WTC11 (cell line): ENCODE measurements at places on chromosomes 4 and X. TPM values are rescaled to one million over a fixed set of nuclear protein-coding genes. Genes with fewer than 3 reads are reported as not detected.

MGARP gene
- total RNA-seq = 4.6 to 7.5 TPM (median 6.2 TPM) in 3 replicates

TRMT2B gene
- total RNA-seq = 14.3 to 17.3 TPM (median 15.4 TPM) in 3 replicates

ADGRL3 gene
- total RNA-seq = 8.7 to 9.8 TPM (median 9.7 TPM) in 3 replicates

SEL1L3 gene
- total RNA-seq = 31.5 to 36.3 TPM (median 35.1 TPM) in 3 replicates

SMR3B gene
- not detected in 3 replicates for total RNA-seq

XAGE2 gene
- not detected in 3 replicates for total RNA-seq

ART3 gene
- 0.27 to 0.59 TPM in 2 of 3 replicates, not detected in the other for total RNA-seq

ATP7A gene
- total RNA-seq = 2.7 to 3.4 TPM (median 2.8 TPM) in 3 replicates

DUSP9 gene
- 2.5 to 2.8 TPM (median 2.5 TPM) in 3 replicates for total RNA-seq

- H3K27me3 ChIP-seq = no peaks in the 10 kb centered on the region
- peaks cover 23% of the 10 kb centered on the region for H3K36me3 ChIP-seq
- DNase-seq = no peak
- H3K4me1 ChIP-seq = no peaks in the 10 kb centered on the region
- no peak overlapping the region for H3K4me3 ChIP-seq
Observed at GRCh38 chr4:94256828-94257227, 49.2 kb downstream of the SMARCAD1 start.

- H3K36me3 ChIP-seq = peaks cover 19% of the 10 kb centered on the region
- H3K4me1 ChIP-seq = peaks cover under 1% of the 10 kb centered on the region
- no peaks in the 10 kb centered on the region for H3K27me3 ChIP-seq
Observed at GRCh38 chr4:109708990-109709389, 5.7 kb upstream of the CASP6 start.

GRCh38 chrX:40875476-40875875, 140.1 kb upstream of the MED14 start:
- peaks cover 37% of the 10 kb centered on the region for H3K4me1 ChIP-seq
- H3K36me3 ChIP-seq = no peaks in the 10 kb centered on the region; the same call in 1 of the 2 replicates
- peaks cover 4% of the 10 kb centered on the region; the same call in 1 of the 2 replicates for H3K27me3 ChIP-seq
- no peak for DNase-seq

DNA sequence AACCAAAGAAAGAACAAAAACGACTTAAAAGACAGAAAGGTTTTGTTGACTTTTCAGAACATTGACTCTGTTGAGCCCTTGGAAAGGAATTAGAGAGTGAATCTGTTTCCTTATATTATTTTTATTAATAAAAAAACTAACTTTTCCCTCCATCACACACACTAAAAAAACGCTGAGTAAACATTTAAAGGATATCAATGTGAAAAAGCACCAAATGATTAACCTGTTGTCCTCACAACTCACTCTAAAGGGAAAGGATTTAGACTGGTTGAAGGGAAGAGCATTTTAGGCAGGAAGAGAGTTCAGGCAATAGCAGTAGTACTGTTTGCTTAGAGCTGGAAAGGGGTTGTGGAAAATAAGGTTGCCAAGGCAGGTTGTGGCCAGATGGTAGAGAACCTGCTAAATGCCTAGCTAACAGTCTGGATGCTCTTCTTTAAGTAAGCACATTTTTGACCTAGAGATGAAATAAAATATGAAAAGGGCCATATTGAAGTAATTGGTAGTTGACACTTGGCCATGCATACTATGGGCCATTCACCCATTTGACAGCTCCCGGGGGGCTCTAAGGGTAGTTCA, 98.0 kb upstream of the NDP start:
- H3K36me3 ChIP-seq = no peaks in the 10 kb centered on the region
- H3K27me3 ChIP-seq = no peaks in the 10 kb centered on the region
- DNase-seq = no peak
- no peak overlapping the region for H3K4me3 ChIP-seq
- 0 out of 2 replicates have a peak, but pooled peaks cover 2% of the 10 kb centered on the region for H3K4me1 ChIP-seq

DNA sequence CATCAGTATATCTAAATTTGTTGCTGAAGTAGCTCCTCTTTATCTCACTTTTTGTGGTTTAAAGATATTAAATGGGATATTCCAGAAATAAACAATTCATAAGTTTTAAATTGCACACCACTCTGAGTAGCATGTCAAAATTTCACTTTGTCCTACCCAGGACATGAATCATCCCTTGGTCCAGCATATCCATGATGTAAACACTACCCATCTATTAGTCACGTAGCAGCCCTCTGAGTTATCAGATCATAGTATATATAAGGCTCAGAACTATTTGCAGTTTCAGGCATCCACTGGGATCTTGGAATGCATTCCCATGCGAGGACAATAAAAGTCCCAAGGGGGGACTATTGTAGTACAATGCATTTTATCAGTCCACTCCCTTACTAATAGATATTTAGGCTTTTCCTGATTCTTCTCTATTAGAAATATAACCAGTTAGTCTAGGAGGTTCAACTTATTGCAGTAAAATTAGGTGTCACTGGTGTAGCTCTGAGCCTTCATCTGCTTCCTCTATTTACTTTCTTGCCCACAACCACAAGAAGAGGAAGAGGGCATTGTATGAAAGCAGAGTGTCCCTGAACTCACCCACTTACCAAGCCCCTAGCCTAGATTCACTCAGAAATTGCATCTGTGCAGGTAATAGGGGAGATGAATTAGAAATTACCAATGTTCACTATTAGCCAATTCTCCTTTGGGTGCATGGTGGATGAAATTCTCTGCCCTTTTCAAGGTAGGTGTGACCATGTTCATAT, 409.8 kb upstream of the GALNT7 start:
- H3K27ac ChIP-seq = no peak overlapping the region
- DNase-seq = no peak
- H3K4me3 ChIP-seq = no peak overlapping the region

DNA sequence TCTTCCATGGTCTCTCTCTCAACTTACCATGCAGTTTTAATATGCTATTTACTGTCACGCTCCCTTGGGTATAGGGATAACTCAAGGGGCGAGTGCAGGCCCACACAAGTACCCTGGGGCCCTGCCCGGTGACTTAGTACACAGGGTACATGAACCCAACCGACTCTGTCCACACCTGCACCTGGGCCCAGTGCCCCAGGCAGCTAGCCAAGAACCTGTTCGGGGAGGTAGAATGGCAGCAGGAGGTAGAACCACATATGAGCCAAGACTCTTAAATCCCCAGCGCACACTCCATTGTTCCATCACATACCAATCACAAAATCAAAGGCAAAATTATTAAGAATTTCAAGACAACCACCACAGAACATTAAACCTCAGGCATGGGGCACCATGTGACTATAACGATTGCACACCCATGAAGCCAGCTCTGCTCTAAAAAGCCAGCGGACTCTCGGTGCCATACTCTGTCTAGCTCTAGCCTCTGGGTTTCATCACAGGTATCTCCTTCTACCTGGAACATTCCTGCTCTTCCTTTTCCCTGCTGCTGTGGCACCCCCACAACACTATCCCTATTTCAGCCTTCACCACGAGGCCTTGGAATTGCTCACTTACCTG, 14.6 kb downstream of the PHF8 start:
- no peak overlapping the region for H3K27ac ChIP-seq
- no peak for DNase-seq
- peaks cover 6% of the 10 kb centered on the region for H3K4me1 ChIP-seq
- no peak overlapping the region for H3K4me3 ChIP-seq
- H3K36me3 ChIP-seq = peaks cover 21% of the 10 kb centered on the region
- H3K27me3 ChIP-seq = no peaks in the 10 kb centered on the region

- no peak overlapping the region for H3K27ac ChIP-seq
- peaks cover 46% of the 10 kb centered on the region for H3K4me1 ChIP-seq
- no peak for DNase-seq
Observed at GRCh38 chrX:132486599-132487178, 2.1 kb downstream of the MBNL3 start.

DNA sequence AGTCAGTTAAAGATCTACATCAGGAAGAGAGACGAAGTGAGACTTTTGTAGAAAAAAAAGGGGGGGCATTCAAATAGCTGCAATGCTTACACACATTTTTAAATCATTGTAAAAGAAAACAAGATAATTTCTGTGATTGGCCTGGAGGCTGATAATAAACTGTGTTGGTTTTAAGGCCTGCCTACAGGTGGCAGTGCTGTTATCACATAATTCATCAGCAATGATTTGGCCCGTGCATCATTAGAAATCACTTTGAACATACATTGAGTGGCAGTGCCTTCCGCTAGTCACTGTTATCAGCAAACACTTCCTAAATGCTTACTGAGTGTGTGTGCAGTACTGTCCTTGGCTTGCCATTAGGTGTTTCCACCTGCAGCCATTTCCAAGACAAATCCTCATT, 831.9 kb downstream of the TRIML1 start:
- H3K27me3 ChIP-seq = no peaks in the 10 kb centered on the region
- no peak overlapping the region for H3K4me3 ChIP-seq
- H3K36me3 ChIP-seq = peaks cover 25% of the 10 kb centered on the region
- no peak for DNase-seq
